H4 (cell line): ENCODE measurements at places on chromosomes 2 and 18. TPM values are rescaled to one million over a fixed set of nuclear protein-coding genes. Genes with fewer than 3 reads are reported as not detected.

DNA sequence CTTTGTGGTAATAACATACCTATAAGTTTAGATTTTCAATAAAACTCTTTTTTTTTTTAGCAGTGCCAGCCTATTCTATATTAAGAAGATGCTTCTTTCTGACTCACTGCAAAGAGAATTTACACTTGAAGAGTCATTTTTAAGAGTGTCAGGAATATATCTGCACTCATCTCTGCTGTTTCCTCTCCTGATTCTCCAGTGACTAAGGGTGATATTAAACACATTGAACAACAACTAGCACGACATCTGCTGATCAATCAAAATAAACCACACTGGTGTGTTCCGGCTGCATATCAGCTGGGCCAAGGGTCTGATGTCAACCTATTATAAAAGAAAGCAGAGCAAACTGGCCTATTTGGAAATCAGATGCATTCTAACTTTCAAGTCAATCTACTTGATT lies 15.0 kb downstream of the RAB27B start:
- no peak for DNase-seq

DNA sequence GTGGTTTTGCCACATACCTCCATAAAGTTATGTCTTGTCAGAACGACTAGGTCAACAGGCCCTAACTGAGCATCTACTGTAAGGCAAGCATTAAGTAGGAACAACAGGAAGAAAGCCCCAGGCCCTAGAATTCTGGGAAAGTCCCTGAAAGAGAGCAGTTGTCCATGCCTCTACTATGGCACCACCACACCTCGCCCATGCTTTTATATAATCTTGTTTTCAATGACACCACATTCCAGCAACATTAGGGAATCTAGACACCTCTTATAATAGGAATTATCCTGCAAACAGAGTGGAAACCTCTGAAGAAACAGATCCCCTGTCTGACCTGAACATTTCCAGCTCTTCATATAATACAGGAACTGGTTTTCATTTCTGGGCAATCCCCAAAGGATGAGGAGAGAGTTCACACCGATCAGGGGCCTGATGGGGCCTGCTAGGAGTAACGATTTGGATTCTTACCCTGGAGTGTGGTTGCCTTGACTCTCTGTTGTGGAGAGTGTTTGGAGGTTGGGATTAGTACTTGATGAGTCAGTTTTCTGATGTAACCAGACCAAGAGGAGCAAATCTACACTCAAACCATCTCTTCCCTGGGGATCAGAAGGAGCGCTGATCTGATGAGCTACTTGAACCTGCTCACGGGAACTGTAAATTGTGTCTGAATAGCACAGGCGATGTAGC lies 31.9 kb upstream of the CEP68 start:
- DNase-seq: peak; percentile 44

Gene UPP2
- not detected in 2 replicates for total RNA-seq

GRCh38 chr2:106565599-106565998 lies 78.4 kb downstream of the CD8B2 start:
- no peak for DNase-seq

Gene COL3A1
- 70.4 and 74.5 TPM in 2 replicates for total RNA-seq

GRCh38 chr2:177284531-177284930 lies 20.0 kb upstream of the NFE2L2 start:
- DNase-seq: no peak
